ENCODE measurements at places on chromosomes 1 and 21.
A peak's percentile ranks its signal among the peaks of the same experiment; 100 is the strongest.

GRCh38 chr1:117398957-117399356 lies 31.7 kb downstream of the MAN1A2 start:
- no peak for DNase-seq

DNA sequence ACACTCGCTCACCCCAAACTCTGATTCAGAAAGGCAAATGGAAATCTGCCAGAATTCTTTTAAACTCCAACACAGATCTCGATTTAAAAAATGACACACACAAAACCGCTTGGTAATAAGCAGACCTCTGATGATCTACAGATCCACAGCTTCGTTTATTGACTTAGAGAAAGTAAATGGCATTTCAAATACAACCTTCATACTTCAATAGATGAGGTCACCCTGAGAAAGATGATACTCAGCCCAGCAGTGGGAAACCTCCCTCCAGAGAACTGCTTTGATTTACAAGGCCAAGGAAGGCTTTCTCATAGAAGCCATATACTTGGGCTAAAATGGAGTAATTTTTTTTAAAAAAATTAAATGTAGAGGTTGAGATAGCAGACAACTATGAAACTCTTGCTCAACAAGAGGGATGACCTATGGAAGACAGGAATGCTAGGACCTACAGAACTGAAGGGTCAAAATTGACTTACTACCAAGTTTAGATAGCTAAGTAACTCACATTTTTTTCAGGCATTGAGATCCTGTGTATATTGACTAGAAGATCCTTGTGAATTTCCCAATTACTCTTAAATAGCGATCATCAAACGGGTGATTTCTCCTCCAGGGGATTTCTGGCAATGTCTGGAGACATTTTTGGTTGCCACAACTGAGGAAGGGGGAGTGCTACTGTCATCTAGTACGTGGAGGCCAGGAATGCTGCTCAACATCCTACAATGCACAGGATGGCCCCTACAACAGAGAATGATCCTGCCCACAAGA lies 143.9 kb downstream of the CLIC6 start:
- peak; percentile 92 for DNase-seq

- no peak for DNase-seq
These were observed 47.6 kb upstream of the LRP8 start for GRCh38 chr1:53375440-53375839.

DNA sequence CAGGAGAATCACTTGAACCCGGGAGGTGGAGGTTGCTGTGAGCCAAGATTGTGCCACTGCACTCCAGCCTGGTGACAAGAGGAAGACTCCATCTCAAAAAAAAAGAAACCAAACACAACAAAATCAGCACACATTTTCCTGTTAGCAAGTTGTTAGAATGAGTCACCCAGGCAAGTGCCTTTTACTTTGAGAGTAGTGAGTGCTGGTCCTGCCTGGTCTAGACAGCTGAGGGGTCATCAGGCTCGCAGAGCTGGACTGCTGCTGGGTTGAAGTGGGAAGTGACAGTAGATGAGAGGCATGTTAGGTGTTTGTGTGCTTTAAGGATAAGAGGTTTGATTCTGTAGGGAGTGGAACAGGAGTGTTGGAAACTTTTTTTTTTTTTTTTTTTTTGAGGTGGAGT lies 31.9 kb downstream of the GNPAT start:
- peak; percentile 16 for DNase-seq

DNA sequence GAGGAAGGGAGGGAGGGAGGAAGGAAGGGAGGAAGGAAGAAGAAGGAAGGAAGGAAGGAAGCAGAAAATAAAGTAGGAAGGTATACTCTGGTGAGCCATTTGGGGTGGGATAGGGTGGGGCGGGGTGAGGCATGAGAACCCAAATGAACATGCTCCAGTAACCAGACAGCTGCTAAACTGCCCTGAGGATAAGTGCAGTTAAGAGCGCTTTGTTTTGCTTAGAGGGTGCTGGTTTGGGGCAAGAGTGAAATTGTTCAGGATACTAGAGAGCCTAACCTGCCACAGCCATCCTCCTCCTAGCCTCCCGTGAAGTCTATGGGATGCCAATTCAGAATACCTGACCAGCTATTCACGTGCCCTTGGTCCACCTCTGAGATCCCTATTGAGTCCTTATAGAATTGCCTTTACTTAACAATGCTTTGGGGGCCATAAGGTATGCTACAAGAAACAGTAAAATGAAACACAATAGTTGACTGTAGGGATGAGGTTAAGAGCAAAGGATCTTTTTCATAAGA lies 59.0 kb upstream of the ATF3 start:
- DNase-seq: no peak

- no peak for DNase-seq
These were observed 14.1 kb downstream of the CRP start for GRCh38 chr1:159700312-159700711.

- DNase-seq: peak; percentile 61
These were observed 32.3 kb upstream of the TARDBP start for GRCh38 chr1:10980094-10980577.

GRCh38 chr1:186894415-186894814 lies 65.7 kb downstream of the PLA2G4A start:
- peak; percentile 85 for DNase-seq

DNA sequence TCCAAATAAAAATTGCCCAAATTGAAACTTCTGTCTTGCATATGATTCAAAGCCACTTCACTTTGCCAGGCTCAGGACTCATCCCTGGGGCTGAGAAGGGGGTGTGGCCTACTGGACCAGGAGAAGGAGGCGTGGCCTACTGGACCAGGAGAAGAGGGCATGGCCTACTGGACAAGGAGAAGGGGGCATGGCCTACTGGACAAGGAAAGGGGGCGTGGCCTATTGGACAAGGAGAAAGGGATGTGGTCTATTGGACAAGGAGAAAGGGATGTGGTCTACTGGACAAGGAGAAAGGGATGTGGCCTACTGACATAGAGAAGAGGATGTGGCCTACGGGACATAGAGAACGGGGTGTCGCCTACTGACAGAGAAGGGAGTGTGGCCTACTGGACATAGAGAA lies 405.3 kb downstream of the RRAGC start:
- DNase-seq: no peak

DNA sequence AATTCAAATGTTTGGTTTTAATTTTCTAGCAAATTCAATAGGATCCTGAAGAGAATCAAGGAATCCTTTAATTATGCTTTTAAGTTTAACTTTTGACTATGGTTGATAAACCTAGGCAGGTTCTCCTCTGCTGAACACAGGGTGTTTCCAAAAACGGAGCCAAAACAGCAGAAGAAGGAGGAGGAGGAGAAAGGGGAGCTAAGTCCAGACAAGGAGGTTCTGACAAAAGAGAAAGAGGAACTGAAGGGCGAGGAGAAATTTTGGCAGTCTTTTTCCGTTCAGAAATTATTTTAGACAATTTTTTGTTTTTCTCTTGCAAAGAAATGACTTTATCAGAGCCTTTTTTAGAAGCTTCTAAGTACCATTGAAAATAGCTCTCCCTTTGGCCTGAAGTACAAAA lies 33.2 kb upstream of the FNBP1L start:
- DNase-seq: no peak

DNA sequence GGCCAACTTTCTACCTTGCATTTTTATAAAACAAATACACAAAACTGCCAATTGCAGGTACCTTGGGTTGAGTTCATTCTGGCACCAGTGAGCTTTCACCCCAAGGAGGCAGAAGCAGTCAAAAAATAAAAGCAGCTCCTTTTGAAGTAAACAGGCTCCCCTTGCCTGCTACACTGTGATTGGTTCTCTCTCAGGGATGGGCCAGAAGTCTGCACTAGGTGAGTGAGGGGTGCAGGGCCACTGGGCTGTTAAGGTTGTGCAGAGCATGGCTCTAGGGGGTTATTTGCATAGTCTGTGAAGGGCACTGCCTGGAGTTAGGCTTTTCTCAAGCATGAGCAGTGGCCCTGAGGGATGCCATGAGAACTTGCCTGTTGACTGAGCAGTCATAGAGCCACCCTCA lies 39.1 kb downstream of the AKNAD1 start:
- no peak for DNase-seq

GRCh38 chr1:903305-903704 lies 20.4 kb upstream of the SAMD11 start:
- DNase-seq: no peak

GRCh38 chr1:169305948-169306347 lies 61.6 kb downstream of the NME7 start:
- DNase-seq: no peak

DNA sequence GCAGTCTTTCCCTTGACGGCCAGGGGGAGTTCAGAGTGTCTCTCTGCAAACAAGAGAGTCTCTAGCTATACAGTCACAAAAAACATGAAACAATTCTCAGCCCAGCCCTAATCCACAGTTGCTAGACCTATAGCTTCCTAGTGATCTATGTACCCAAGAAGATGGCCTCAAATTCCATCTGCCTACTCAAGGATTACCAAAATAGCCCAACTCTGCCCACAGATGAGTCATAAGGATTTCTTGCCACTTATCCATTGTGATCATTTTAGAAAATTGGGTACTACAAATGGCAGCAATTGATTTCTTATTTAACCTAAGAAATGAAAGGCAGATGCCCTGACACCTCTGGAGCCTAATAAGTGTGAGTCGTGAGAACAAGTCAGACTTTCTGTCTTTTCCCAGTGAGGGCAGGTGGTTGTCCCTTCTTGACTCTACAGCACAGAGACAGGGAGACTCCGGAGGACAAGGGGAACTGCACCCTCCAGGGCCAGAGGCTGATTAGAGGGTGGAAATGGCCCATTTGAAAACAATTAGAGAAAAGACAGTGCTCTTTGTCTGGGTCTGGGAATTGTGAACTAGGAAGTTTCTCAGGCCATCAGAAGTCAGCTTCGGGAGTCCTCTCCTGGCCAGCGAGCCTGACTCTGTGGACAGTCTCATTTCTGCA lies 65.4 kb downstream of the ABCA4 start:
- no peak for DNase-seq

DNA sequence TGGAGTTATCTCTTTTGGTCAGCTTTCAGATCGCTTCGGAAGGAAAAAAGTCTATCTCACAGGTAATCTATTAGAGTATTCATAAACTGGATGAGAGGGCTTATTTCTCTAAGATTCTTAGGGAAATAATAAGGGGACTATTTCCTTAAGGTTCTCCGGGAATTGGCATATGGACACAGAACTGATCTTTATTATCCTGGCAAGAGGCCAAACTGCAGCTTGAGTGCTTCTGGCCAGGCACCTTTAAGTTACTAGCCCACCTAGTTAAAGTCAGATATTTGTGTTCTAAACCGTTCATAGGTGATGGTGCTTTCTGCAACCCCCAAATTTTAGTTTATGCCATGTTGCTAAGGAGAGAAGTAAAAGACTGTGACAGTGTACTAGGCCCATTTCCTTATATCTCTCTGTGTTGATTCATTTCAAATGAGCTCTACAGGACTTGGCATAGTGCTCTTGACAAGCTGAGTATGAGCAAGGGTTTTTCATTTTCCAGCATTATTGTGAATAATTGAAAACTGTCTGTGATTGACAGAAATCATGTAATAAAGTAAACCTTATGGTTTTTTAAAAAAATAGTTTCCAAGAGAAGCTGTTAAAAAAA lies 43.4 kb downstream of the SLC22A15 start:
- no peak for DNase-seq

GRCh38 chr1:25614501-25615171 lies 2.0 kb upstream of the MAN1C1 start:
- no peak for DNase-seq

GRCh38 chr1:197737916-197738315 lies 37.4 kb downstream of the DENND1B start:
- no peak for DNase-seq

DNA sequence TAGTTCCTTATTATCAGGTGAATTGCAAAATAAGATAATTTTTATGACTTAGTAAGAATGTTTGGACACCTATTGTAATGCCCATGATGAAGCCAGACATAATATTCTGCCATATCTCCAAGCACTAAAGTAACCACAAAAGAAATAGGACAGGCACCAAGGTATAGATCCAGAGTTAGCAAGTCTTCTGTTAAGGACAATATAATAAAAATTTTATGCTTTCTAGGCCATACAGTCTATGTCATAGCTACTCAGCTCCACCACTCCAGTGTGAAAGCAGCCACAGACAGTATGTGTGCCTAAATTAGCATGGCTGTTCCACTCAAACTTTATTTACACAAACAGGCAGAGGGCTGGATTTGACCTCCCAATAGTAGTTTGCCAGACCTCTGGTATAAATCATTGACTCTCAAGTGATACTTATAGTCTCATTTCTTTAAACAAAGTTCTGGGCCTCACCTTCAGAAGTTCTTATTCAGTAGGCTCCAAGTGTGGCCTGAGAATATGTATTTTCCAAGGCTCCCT lies 88.3 kb downstream of the SCMH1 start:
- no peak for DNase-seq

DNA sequence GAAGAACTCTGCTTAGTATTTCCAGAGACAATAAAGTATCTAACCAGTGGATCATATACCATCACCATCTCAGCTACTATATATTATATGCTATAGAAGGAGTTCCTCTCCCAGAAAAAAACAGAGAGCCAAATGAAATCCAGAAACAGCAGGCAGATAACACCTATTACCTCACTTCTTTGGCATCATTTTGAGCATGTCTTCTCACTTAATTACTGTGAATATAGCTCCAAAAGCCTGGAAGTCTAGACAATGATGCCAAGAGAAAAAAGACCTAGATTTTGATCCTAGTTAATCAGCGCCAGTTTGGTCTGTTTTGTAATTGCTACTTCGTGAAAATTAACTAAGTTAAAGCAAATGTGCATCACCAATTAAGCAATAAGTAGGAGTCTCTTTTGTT lies 131.3 kb downstream of the EIF4G3 start:
- DNase-seq: peak; percentile 54

DNA sequence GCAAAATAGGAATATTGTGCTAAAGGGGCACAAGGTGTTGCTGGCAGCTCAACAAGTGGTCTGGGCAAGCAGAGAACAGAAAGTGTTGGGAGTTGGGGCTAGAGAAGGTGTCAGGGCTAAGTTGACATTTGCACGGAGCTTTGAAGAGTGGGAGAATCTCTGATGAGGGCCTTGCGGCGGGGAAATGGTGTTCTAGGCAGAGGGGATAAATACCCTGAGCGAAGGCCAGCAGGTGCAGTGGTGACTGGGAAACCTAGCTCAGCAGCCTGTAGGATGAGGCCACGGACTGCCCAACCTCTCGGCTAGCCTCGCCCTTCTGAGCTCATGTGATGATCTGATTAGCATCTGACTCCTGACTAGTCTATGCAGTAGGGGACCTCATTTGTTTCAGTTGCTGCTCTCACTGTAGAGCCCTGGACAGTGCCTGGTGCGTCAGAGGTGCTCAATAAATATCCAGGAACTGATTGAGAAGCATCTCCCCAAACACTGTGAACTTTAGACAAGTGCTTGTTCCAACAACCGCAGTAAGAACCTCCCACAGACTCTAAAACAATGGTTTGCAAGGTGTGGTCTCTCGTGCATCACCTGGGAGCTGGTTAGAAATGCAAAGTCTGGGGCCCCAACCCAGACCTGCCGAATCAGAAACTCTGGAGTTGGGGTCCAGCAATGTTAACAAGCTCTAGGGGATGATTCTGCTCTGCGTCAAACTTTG lies 1.0 kb upstream of the FOXO6 start:
- no peak for DNase-seq

Data from amniotic epithelial cell (primary cell).